ENCODE measurements at places on chromosomes 6 and 20.
A peak's percentile ranks its signal among the peaks of the same experiment; 100 is the strongest.

DNA sequence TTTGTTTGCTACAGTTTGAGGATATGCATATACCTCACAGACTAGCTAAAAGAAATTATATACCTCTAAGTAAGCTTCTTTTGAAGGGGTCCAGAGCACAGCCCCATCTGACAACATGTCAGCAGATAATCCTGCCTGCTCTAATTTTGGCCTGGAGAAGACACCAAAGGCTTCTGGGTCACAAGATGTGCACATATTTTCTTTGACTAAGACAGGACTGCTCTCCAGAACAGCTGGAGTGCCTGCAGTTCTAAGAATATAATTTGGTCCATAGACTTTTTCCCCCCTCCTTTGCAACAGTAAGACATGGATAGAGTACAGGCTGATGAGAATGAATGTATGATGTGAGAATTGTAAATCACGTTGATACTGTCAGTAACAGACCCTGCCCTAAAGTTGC is 107.9 kb upstream of the KCNK16 start:
- DNase-seq: no peak

DNA sequence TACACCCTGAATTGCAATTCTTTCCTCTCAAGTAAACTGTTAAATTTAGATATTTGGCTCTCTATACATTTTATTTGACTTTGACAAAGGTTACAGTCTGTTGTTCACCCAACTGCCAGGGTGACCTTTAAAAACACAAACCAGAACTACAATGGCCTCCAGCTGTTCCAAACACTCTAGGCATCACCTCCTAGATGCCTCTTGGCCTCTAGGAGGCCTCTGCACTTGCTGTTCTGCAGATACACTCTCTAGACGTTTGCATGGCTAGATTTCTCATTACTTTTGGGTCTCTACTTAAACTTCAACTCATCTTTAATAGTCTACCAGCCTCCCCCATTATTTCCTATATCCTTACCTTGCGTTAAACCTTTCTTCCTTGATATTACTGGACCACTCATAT is 102.8 kb upstream of the BEND3 start:
- no peak for DNase-seq

- no peak for DNase-seq
Measured at GRCh38 chr6:2661651-2662050, 89.1 kb downstream of the MYLK4 start.

DNA sequence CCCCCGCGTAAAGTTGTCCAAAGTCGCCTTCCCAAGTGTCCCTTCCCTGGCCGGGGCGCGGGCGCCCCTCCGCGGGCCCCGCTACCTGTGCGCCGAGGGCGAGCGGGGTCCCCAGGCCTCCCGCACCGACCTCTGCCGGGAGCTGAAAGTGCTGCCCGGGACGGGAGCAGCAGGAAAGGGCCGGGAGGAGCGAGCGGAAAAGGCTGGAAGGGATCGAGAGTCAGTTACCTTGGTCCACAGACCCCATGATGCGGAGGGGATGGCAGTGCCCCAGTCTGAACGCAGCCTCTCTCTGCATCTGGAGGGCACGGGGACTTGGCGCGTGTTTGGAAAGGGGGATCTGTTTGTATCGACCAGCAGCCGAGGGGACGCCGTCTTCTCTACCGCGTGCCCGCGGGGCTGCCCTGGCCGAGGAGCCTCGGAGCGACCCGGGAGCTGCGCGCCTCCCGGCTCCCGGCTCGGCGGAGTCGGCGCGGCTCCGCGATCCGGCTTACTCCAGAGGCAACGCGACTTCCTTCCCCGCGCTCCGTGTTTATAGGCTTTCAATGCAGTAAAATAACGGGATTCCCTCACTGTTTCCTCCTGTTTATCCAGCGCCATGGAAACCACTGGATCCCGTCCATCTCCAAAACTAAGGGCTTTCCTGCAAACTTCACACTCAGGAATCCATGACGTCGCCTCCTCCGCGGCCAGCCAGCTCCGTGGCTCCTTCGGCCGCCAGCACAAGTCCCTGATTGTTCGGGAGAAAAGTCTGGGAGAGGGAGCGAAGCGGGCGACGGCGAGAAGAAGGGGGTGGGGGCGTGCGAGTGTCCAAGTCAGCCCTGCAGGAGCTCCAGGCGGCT is 20.0 kb upstream of the NFATC2 start:
- DNase-seq: peak; percentile 14

GRCh38 chr6:40556881-40557280 is 30.3 kb downstream of the LRFN2 start:
- DNase-seq: no peak

DNA sequence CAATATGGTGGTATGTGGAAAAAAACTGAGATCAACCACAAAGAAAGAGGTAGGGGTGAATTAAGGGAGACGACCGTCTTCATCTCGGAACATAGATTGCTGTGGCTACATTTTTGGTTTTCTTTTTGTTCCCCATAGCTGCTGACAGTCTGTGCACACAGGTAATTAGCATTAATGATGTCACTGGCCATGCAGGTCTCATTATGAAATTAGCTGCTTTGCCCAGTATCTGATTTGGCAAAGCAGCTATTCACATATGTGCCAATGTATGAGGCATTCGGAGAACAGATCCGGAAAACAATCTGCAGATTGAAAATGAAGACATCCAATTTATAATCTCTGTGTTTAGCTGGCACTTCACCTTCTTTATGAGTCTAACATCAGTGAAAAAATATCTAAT is 13.1 kb downstream of the NOX3 start:
- DNase-seq: no peak

DNA sequence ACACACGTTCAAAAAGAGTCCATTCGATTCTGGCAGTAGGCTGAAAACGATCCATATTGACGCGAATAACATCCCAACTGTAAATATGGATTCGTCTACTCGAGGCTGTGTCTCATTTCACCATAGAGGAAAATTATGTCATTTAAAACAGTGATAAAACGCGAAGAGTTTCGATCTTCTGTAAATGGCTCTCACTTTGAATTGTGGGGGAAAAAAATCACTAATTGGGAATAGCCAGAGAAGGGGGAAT is 845 bp upstream of the MARCKS start:
- no peak for DNase-seq

DNA sequence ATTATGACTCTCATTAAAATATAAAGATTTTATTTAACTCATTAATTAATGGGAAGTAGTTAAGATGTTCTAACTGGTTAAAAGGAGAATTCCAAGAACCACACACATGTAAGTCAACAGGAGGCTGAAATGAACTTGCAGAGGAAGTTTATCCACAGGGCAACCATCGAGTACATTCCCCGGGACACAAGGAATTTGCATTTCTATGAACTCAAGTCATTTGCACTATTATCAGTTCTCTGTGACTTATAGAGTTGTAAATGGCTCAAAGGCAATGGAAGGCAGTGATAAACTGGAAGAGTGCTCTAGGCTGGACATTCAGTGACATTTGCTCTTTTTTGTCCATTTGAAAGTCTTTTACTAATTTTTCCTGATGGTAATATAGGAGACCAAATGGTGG is 97.4 kb downstream of the SNX5 start:
- DNase-seq: no peak

DNA sequence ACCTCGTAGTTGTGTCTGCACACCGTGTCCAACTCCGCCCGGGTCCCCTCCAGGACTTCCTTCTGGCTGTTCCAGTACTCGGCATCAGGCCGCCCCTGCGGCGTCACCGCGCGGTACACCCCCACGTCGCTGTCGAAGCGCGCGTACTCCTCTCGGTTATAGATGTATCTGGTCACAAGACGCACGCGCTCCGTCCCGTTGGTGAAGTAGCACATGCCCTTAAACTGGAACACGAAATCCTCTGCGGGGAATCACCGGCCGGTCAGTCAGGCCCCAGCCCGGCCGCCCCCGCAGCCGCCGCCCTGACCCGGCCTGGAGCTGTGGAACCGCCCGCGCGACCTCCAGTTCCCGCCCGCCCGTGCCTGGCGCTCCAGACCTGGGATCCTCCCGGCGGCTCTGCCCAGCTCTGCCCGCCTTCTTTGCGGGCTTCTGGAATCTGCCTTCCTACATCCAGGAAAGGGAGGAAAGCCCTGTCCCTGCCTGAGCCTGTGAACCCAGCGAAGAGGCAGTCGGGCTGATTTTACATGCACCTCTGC is 1.6 kb downstream of the HLA-DQB1 start:
- peak; percentile 52 for DNase-seq

DNA sequence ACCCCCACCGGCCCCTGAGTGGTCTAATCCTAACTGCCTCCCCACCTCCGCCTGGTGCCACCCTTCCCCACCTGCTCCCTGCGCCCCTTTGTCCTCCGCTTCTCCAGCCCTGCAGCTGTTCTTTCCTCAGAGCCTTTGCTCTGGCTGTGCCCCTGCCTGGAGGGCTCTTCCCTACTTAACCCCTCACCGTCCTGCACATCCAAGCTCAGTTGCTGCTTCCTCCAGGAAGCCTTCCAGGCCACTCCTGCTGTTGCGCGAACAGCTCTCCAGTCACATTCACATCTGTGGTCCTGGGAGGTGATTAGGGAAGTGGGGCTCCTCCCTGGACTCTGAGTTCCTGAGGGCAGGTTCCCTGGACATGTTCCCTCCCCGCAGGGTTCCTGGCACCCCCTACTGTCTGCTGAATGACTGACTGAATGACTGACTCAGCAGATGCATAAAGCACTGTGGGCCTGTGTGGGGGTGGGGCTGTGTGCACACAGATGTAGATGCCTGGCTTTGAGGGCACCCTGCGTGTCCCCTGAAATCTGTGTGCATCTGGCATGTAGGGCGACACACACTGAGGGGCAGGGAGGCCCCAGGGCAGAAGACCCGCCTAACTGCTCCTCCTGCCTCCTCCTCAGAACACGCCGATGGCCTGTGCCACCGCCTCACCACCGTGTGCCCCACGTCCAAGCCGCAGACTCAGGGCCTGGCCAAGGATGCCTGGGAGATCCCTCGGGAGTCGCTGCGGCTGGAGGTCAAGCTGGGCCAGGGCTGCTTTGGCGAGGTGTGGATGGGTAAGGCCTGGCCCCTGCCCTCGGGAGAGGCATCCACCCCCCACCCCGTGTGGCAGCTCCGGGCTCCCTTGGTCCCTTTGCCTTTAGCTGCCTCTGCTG is 51.4 kb downstream of the SRC start:
- DNase-seq: no peak

GRCh38 chr6:3135668-3136291 is 17.3 kb downstream of the BPHL start:
- no peak for DNase-seq

DNA sequence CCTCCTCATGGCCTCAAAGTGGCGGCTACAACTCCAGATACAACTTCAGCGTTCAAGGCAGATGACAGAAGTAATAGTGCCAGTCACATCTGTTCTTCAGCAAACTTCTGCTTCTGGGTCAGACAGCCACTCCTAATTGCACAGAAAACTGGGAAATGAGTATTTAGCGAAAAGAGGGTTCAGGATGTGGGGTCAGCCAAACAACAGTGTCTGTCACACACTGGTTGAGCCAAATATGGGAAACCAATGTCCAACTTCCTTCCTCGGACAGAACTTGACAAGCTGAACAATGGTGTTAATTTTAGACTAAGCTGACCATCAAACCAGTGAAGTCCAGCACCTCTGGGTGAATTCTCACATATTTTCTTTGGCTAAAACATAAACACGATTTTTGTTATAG is 22.1 kb downstream of the NUDT3 start:
- no peak for DNase-seq

- DNase-seq: peak; percentile 57
Measured at GRCh38 chr6:80094017-80094416, 12.5 kb upstream of the BCKDHB start.

DNA sequence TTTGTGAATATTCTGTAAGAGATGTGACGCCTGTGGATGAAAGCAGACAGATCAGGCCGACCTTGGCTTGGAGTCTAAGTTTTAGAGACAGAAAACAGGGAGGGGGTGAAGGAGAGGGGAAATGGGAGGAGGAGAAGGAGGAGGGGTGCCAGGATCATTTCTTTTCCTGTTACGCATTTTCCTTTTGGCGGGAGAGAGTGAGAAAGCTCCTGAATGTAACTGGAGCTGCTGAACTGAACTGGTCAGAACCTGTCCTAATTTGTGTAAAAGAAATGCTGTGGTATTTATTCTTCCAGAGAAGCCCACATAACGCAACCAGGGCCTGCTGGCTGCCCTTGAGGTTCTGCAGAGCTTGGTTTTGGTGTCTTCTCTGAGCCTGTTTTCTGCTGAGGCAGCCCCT is 41.9 kb downstream of the UTRN start:
- no peak for DNase-seq

GRCh38 chr20:8315639-8316573 is 183.8 kb downstream of the PLCB1 start:
- no peak for DNase-seq

GRCh38 chr6:109059153-109059552 is 35.5 kb downstream of the SESN1 start:
- DNase-seq: no peak

All from CD4-positive, alpha-beta T cell treated with Interleukin-17A for 1 hour (primary cell).